ENCODE measurements at places on chromosomes 3 and 15. TPM values are rescaled to one million over a fixed set of nuclear protein-coding genes. Genes with fewer than 3 reads are reported as not detected.

Gene SCN11A
- total RNA-seq, result 0.25 TPM

Gene CACNA1D
- 35.7 TPM for total RNA-seq

Gene ECT2
- total RNA-seq, result 15.5 TPM

Gene ISLR
- 30.2 TPM for total RNA-seq

Gene ROBO1
- 22.1 TPM for total RNA-seq

Gene GABRB3
- 6.9 TPM for total RNA-seq

Gene ZNF148
- total RNA-seq, result 74.4 TPM

Gene TRNT1
- 27.3 TPM for total RNA-seq

Gene GHSR
- not detected for total RNA-seq

Gene TEX264
- 68.0 TPM for total RNA-seq

Gene LIPC
- total RNA-seq, result 9.9 TPM

Gene FMN1
- 44.8 TPM for total RNA-seq

Gene ERICH6
- 0.19 TPM for total RNA-seq

Gene VGLL3
- total RNA-seq, result 4.2 TPM

DNA sequence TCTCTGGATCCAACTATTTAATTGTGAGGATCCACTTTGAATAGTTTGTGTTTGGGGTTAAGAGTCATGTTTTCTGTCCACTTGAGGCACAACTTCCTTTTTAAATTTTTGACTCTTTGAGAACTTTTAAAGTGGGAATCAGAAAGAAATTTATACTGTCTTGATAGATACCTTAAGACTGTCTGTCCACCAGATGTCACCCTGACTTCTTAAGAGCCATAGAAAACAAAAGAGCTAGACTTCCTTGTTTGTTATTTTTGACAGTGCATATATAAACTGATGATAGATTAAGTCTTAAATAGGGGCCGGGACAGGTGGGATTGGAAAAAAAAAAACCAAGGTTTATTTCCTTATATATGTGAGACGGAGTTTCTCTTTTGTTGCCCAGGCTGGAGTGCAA lies 52.1 kb upstream of the WDR72 start:
- peak; percentile 42 for DNase-seq

- no peak for DNase-seq
These were observed 1.6 kb upstream of the CALML4 start for GRCh38 chr15:68206711-68207151.

DNA sequence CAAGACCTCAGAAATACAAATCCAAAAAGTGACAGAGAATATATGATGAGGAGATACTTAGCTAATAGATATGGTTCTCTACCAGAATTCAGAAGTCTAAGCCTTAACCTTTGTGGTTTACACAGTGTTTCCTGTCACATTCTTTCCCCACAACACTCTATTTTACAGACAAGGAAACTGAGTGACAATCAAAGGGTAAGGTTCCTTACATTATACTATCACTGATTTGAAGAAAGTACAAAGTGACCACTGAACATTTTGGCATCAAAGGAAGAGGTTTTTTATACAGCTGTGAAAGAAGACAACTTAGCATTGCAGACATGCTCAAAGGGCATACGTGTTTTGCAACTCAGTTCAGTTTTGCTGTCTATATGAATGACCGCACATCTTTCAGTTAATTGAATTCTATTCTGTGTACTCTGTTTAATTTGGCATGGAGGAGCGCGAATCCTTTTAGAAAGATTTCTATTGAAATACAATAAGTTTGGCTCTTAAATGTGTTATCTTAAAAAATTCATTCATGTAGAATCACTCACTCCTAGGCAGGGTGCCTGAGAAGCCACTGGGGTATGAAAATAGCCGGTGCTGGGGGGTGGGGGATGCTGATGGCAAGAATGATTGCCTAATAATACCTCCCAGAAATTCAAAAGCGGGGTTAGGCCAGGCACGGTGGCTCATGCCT lies 66.5 kb upstream of the SKOR1 start:
- DNase-seq, result no peak

- DNase-seq, result no peak
These were observed 76.0 kb downstream of the FEM1B start for GRCh38 chr15:68353421-68354135.

DNA sequence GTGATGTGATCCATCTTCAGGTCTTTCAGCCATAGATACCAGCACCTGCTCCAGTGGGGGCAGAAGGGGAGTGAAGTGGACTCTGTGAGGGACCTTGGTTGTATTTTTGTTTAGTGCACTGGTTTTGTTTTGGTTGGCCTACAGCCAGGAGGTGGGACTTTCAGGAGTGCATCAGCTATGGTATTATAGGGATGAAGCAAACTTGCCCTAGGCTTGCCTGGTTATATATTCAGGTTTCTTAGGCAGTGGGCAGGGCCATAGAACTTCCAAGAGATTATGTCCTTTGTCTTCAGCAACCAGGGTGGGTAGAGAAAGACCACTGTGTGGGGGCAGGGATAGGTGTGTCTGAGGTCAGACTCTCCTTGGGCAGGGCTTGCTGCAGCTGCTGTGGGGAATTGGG lies 337.3 kb upstream of the SGO1 start:
- no peak for DNase-seq

- no peak for DNase-seq
These were observed 28.8 kb downstream of the LYSMD4 start for GRCh38 chr15:99704444-99704838.

- DNase-seq, result no peak
These were observed 20.7 kb downstream of the CYFIP1 start for GRCh38 chr15:22959321-22960101.

DNA sequence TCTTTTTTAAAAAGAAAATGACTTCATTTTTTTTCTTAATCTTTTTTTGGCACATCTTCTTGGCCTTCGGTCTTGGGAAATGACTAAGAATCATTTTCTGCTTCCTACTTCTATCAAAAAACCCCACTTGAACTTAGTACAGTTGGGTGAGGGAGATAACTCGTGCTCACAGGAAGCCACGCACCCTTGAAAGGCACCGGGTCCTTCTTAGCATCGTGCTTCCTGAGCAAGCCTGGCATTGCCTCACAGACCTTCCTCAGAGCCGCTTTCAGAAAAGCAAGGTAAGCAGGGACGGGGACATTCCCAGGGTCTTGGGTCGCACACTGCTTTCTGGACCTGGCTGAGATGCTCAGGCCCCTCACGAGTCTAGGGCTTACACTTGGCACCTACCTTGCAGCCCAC lies at the start of gene CCR4:
Gene CCR4 (plus strand): TSS at position 235 of the 402 bp plus-strand sequence. CDS start 1,779 bp downstream, outside the sequence.
- no peak for DNase-seq

- DNase-seq, result peak; percentile 89
These were observed 32.9 kb upstream of the MTMR10 start for GRCh38 chr15:31024330-31024729.

GRCh38 chr3:180802837-180803236 lies 109.6 kb upstream of the FXR1 start:
- no peak for DNase-seq

- no peak for DNase-seq
These were observed 65.4 kb downstream of the BOC start for GRCh38 chr3:113276751-113277080.

- peak; percentile 94 for DNase-seq
These were observed at the start of gene RBMS3 for GRCh38 chr3:29280404-29281093. TSS of gene RBMS3 (plus strand) at chr3:29281071.

- no peak for DNase-seq
These were observed 7.4 kb upstream of the SH3BP5 start for GRCh38 chr3:15339786-15340215.

DNA sequence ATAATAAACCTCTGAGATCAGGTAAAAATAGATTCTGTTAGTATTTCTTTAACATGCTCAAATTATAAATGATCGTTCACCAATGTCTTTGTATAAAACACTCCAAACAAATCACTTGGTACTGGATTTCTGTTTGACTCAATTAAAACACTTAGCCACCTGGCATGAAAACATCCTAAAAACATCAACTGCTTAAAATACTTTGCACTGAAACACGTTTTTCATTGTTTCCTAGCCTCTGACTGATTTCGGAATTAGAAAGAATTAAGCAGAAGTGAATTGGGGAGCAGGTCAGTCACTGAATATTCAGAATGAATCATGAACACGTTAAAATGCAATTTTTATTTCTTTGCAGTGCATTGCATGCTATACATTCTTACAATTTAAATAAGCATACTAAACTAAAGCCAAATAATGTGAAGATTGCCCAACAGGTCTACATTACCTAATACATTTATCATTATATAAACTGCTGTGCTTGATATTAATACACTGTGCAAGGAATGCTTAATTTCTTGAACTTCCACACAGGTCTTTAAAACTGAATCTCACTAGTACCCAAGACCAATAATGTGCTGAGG lies 1.6 kb downstream of the THRB start:
- no peak for DNase-seq

DNA sequence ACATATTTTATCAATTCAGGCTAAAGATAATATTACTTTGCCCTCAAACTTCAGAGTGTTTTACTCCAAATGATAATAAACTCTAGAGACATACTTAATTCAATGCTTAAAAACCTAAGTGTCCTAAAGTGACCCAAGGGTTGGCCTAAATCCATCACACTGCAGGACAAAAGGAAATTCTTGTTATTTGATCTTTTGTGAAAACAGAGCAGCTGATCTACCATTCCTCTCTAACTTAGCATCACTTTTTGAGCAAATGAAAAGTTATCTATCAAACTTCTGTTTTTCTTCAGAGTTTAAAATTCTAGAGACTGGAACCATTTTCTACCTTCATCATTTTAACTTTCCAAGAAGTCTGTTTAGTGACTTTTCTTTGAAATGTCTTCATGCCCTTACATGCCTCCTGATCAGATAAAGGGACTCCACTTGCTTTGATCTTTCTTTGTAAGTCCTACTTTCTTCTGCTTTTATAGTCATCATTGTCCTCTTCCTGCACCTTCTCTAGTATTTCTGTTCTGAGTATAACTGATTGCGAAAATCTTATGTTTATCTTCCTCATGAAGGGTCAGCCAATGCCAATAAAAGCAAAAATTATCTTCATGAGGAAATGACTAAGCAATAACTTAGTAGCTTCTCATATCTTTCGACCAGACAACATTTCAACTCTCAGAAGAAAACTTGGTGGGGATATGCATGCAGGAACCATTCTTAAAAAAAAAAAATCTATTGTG lies 378.7 kb upstream of the TGFBR2 start:
- DNase-seq, result no peak

DNA sequence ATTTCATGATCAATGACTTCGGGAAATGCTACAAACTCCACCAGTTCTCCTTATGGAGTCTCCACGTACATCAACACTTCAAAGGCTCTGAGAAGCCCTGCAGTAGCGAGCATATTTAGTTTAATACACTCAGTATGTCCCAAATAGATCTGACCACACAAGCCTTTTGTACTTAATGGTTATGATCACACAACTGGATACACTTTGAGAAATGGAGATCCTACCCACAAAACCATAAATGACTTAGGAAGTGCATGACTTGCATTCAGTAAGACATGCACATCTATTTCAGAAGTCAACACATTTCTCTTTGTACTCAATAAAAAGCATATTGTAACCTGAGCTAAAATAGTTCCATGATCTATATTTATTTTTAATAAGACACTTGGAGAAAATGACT lies 103.6 kb upstream of the SPATA12 start:
- no peak for DNase-seq

DNA sequence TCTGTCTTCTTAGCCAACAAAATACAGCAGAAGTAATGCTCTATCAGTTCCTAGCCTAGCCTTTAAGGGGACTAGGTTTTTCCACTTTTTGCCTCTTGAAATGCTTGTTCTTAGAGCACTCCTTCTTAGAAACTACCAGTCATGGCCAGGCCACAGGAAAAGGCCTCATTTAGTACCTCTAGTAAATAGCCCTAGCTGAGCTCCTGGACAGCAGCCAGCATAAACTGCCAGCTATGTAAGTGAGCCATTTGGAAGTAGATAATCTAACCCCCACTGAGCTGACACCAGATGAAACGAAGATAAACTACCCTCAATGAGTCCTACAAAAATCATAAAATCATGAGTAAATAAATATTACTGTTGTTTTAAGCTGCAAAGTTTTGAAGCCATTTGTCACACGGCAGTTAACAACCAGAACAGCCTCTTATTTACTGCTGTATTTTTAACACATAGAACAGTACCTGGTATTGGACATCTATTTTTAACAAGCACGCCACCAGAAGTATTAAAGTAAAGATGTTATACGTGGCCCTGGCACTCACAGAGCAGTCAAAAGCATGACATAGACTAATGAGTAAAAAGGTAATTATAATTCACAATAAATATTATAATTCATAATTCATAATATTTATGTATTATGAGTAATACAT lies 12.0 kb downstream of the TBC1D5 start:
- no peak for DNase-seq

- DNase-seq, result no peak
These were observed 325.0 kb upstream of the CFAP20DC start for GRCh38 chr3:59374818-59375211.

DNA sequence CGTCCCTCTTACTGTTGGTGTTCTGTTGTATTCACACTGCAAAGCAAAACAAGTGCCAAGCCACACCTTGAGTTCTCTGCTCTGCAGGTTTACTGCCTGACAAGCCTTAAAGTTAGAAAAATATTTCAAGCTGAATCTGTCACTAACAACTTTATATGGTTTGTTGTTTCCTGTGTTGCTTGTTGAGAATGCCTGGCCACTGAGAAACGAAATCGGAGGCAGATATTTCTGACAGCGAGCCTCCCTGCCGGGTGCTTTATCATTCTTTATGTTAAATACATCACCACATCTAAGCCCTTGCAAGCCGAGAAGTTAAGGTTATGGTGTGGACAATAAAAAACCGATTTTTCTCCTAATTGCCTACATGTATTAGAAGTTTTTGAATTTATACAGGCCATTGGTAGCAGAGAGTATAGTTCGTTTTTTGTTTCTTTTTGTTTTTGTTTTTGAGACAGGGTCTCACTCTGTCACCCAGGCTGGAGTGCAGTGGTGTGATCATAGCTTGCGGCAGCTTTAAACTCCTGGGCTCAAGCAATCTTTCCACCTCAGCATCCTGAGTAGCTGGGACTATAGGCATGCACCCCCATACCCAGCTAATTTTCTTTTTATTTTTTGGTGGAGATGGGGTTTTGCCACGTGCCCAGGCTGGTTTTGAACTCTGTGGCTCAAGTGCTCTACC lies 188.4 kb upstream of the ICE2 start:
- peak; percentile 54 for DNase-seq

- DNase-seq, result no peak
These were observed 238.0 kb downstream of the SHOX2 start for GRCh38 chr3:157868196-157868595.

Data from kidney (tissue), 22 donors.